Kasumi-1 (cell line): ENCODE measurements at places on chromosomes 4 and X.

DNA sequence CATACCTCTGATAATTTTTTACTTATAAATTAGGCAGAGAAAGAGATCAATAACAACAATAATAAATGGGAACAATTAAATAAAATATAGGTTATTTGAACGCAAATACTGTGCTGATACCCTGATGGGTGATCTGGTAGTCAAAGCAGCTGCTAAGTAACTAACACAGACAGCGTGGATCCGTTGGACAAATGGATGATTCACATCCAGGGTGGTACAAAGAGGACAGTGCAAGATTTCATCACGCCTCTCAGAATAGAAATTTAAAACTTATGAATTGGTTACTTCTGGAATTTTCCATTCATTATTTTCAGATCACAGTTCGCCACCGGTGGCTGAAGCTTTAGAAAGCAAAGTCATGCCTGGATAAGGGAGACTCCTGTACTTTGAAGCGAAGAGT, 1066.0 kb upstream of the ADGRL3 start:
- DNase-seq = no peak

DNA sequence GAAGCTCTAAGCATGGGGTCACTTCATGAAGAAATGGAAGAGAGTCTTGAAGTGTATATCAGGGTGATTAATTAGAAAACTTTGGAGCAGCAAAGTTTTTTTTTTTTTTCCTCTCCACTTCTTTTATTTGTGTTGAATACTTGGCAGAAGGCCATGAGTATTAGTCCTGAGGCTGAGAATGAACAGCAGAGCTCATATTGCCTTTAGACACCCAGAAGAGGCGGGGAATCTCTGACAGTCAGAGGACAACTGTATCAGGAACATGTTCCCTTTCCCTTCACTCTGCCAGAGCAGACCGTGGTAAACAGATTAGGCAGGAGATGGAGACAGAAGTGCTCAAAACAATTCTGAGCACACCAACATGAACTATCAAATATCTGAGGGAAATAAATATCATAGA, 300.9 kb downstream of the FAM47A start:
- no peak for DNase-seq

- peak; percentile 23 for DNase-seq
Observed at GRCh38 chr4:101187841-101188240, 159.5 kb downstream of the PPP3CA start.

- no peak for DNase-seq
Observed at GRCh38 chr4:124337874-124338273, 374.7 kb downstream of the ANKRD50 start.

DNA sequence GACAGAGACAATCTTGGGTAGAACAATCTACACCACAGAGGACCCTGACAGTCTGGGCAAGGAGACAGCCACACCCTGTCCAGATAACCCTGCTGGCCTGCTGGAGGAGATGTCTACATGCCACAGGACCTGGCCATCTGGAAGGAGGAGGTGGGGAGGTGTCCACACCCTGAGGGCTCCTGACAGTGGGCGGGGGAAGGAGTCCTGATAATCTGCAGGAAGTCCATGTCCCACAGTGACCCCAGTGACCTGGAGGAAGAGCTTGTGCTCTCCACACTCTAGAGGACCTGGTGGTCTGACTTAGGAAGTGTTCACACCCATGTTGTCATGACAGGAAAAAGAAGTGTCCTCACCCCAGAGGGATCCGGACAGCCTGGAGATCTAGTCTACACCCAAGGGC, 5.5 kb downstream of the SUV39H1 start:
- no peak for DNase-seq

DNA sequence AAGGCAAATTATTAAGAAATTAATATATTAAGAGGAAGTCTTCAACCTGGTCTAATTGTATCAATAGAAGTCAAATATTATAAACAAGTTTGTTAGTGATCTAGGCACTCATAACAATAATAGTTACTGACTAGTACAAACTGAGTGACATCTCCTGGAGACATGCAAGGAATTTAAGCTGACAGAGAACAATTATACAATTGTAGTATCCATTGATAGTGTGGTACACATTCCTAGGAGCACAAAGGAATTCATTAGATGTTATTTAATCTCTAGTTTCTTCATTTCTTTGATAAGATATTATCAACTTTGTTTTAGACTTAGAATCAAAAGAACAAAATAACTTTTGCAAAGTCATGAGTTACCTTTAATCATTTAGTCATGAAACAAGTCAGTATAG, 1048.6 kb downstream of the PCDH7 start:
- no peak for DNase-seq
